ENCODE measurements at places on chromosomes 2 and 18.

GRCh38 chr2:218811382-218811781 lies 20.2 kb downstream of the PRKAG3 start:
- no peak for DNase-seq

- DNase-seq, result no peak
These were observed 171.8 kb downstream of the NBAS start for GRCh38 chr2:15389326-15389700.

GRCh38 chr18:23189099-23189498 lies 53.8 kb downstream of the CABLES1 start:
- no peak for DNase-seq

DNA sequence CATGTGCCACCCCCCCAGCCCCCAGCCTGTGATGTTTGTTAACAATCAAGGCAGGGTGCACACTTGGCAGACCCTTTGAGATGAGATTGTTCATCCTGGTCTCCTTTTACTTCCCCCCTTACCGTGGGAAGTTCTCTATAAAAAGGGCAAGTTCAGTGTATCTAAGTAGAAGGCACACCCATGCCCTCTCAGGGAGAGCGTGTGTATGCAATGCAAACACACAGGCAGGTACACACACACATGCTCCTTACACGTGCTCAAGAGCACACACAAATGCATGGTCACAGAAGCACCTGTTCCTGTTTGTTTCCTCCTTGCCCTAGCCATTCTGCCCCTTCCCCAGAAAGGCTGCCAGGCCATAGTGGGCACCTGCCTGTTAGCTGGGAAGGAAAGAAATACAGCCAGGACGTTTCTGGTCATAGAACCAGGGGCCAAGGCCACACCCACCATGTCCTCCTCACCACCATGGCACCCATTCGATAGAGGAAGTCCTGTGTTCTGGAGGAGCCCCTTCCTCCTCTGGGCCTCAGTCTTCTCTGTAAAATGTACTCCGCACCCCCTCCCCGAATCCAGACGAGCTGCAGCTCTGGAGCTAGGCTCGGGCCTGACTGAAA lies 3.1 kb downstream of the ATOH8 start:
- no peak for DNase-seq

GRCh38 chr2:212733273-212733672 lies 194.7 kb upstream of the ERBB4 start:
- no peak for DNase-seq

DNA sequence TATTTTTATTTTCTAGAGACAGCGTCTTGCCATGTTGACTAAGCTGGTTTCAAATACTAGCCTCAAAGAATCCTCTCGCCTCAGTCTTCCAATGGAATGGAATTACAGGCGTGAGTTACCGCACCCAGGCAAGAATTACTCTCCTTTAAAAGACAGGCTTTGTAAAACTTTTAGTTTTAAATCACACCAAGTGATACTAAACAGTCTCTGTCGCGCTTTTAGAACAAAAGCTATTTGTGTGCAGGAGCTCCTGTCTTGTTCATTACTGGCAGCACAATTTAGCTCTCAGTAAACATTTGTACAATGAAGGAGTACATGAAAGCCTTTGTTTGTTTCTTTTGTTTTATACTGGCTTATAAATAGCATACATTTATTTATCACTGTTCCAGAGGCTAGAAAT lies 1719.2 kb upstream of the PIK3C3 start:
- no peak for DNase-seq

GRCh38 chr2:67318993-67319481 lies 78.1 kb upstream of the ETAA1 start:
- no peak for DNase-seq

- DNase-seq, result no peak
These were observed 1.1 kb downstream of the MAP2 start for GRCh38 chr2:209424781-209425470.

DNA sequence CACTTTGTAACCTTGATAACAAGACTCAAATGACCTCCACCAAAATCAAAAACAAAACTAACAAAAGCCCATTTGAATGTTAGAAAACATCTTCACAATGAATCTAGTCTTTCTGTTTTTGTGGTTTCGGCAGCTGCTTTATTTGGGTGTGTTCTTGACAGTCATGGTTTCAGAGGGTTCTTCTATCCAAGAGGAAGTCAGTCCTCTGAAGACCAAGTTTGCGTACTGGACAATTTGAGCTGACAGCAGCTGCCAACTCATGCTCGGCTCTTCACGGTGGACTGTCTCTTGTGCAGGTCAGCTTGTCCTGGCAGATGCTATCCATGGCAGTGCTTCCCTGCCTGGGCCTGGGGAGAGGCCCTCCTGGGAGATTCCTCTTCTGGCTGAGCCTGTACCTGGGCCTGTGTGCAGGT lies 91.0 kb downstream of the TMEM17 start:
- DNase-seq, result no peak

GRCh38 chr18:25237571-25238267 lies 114.2 kb downstream of the ZNF521 start:
- DNase-seq, result no peak

- DNase-seq, result no peak
These were observed 80.2 kb downstream of the ASAP2 start for GRCh38 chr2:9286554-9287399.

- no peak for DNase-seq
These were observed 236.8 kb downstream of the ZBTB7C start for GRCh38 chr18:48172226-48173006.

- no peak for DNase-seq
These were observed 14.0 kb downstream of the SMARCAL1 start for GRCh38 chr2:216426166-216426777.

- no peak for DNase-seq
These were observed 20.9 kb upstream of the RPRM start for GRCh38 chr2:153499439-153499838.

- no peak for DNase-seq
These were observed 212.4 kb downstream of the CMPK2 start for GRCh38 chr2:6653281-6653750.

DNA sequence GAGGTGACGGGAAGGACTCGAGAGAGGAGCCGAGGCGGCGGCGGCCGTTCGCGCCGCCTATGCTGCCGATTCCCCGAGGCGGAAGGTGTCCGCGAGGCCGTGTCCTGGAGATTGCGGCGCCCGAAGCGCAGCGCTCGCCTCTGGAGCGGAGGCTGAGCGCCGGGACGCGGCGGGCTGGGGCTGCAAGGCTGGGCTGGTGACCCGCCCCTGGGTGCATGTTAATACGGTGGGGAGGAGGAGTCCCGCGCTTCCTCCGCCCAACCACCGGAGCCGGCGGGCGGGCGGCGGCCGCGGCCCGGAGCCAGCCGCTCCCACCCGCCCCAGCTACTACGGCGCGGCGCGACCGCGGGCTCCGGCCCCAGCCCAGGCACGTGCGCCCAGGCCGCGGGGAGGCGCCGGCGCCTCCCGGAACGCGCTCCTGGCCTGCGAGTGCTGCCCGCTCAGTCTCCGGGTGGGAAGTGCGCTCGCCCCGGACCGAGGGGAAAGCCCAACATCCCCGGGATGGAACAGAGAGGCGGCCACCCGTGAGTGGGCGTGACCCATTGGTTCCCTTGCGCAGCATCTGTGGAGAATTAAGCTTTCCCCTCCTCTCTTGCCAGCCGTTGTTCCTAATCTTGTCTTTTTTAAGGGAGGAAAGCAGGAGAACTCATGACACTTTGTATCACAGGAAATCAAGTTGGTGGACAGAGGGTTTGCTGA lies at the start of gene DLGAP1:
DLGAP1 (minus strand) TSS at position 195 of the 699 bp plus-strand sequence.
- no peak for DNase-seq

DNA sequence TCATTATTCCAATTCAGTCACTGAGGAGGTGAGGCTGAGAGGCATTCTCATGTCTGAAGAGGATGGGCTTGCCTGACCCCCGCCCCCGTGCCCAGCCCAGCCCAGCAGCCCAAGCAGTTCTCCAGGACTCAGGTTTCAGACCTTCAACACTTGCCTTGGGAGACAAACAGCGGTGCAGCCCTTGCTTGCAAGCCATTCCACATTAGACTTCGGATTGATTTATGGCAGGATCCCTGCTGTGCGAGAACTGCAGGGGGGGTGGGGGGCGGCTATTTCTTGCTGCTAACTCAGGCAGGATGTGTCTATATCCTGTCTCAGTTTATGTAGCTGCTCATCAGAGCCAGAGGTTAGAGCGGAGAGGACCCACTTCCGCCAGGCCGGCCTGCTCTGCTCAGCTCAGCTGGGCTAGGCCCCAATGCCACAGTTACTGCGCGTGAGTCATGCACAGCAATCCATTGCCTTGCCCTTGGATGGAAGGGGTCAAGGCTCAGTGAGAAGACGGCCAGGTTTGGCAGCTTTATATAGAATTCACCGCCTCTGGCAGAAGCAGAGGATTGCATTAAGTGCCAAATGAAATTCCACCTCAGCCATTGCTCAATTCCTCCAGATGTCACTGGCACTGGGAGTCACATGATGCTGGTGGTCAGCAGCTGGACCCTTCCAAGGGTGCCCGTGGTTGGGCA lies 1.8 kb downstream of the GYPC start:
- peak; percentile 61 for DNase-seq

DNA sequence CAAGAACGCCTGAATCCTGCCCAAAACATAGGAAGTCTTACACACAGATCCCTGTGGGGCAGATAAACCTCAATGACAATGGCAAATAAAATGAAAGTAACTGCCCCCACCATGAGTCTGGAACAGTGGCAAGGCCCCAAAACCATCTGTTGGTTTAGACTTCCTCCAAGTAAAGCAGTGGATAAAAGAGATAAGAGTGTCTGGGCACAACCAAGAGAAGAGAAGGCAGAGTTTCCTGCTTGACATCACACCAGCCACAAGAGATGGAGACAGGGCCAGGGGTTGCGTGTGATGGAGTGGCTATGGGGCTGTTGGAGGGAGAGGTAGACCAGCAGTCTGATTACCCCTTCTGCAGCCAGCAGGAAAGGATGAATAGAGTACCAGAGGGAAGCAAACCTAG lies 212.1 kb upstream of the POU3F3 start:
- DNase-seq, result no peak

DNA sequence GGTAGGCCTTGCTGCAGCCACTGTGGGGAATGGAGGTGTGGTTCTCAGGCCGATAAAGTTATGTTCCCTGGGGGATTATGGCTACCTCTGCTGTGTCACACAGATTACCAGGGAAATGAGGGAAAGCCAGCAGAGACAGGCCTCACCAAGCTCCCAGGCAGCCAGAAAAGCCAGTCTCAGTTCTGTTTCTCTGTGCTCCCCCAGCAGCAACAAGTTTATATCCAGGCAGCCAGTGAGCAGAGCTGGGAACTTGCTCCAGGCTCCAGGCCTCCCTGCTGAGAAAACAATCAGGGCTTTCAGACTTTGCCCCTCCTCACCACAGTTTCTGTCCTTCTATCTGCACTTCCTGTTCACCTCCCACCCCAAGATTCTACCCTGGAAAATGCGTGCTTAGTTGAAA lies 596.6 kb upstream of the GYPC start:
- no peak for DNase-seq

DNA sequence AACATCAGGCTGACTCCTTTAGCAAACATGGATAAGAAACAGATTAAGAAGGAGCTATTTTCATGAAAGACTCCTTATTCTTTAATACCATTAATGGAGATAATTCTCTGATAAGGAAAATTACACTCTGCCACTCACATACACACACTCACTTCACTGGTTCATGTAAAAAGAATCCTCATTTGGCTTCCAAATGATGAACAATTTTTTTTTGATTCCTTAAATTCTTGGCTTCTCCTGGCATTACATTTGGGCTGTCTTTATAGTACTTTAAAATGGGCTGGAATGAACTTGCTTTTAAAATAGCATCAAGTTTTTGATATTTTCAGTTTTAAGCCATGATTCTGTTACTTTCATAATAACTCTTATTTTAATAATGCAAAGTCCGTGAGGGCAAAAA lies 328.6 kb downstream of the SLC8A1 start:
- no peak for DNase-seq

DNA sequence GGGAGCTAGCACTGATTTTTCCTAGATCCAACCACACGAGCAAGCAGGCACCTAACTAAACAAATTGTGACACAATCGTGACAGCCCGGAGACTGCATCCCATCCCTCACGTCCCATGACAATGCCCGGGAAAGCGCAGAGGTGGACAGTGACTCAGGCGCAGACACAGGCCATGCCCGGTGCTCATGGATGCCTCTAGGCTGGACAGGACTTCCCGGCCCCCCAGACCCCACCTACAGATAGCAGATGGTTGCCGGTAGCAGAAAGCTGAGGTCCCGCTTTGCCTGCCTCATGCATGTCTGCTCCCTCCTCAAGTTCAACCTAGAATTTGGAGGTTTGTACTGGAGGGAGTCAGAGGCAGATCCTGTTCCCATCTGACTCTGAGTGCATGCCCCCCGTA lies 81.0 kb downstream of the TPO start:
- no peak for DNase-seq

DNA sequence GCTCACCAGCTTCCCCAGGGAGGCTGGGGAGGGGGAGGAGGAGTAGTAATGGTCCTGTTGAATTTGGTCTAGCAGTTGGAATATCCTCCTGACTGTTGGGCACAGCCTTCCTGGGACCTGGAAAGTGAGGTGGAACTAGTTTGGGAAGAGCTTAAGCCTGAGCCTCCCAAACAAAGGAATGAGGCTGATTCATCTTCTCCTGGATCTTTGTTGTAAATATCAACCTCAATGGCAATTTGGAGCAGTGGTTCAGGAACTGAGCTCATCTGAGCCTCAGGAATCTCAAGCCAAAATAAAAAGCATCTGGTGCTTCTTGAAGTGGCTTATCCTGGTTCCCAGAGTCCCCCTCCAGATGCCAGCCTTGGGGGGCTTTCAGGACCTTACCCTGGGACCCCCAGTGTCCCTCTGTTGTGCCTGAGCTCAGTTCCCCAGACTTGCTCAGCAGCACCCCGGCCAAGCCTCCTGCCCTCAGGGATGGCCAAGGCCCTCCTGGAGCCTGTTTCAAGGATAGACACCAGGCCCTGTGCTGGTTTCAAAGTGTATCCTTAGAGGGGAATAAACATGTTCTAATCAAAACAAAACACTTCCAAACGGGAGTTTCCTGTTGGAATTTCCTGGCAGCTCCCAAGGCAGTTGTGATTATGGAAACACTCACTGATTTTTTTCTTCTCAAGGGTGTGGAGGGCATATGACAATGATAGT lies 112.6 kb downstream of the DDX1 start:
- DNase-seq, result no peak

GRCh38 chr2:102197389-102198137 lies 10.7 kb downstream of the IL1RL2 start:
- no peak for DNase-seq

DNA sequence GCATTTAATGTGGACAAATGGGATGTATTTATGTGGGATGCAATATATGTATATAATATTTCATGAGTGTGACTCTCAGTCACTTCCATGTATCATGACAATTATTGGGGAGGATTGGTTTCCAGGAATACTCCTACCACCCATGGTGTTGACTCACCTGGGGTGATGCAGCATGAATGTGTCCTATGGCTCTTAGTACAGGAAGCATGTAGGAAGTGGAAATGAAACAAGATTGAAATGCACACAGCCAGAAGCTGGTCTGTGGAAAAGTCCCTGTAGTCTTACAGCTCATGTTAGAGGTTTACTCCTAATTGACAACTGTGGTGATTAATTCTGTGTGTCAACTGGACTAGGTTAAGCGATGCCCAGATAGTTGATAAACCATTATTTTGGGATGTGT lies 89.3 kb upstream of the HAAO start:
- DNase-seq, result no peak

DNA sequence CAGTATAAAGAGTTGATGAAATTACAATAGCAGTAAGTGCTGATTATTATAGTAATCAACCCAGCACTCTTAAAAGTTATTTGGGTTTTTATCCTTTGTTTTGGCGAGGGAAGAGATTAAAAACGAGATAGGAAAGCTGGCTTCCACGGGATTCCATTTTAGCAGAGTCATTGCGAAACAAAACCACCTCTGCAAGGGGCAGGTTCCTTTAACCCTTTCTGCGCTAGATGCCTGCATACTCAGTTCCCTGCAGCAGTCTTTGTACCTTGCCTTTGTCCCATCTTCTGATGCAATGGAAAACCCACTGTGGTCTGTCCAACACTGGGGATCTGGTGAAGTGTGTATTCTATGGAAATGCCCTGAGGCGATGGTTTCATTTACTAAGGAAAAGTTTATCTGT lies 2.7 kb downstream of the YPEL5 start:
- no peak for DNase-seq
